Transverse colon (tissue), 4 donors: ENCODE measurements at places on chromosomes 1 and 21. TPM values are rescaled to one million over a fixed set of nuclear protein-coding genes. Genes with fewer than 3 reads are reported as not detected.

The NID1 gene
- total RNA-seq, result 133 TPM

The C1orf87 gene
- not detected for total RNA-seq

GRCh38 chr1:1202831-1203560 is 3.4 kb downstream of the TNFRSF18 start:
- no peak for DNase-seq

The DNAJB4 gene
- total RNA-seq, result 4.0 TPM
